ENCODE measurements at places on chromosomes 1 and 21. TPM values are rescaled to one million over a fixed set of nuclear protein-coding genes. Genes with fewer than 3 reads are reported as not detected.

GRCh38 chr1:182330303-182330702, 61.3 kb downstream of the GLUL start:
- DNase-seq = no peak

- DNase-seq = peak; percentile 70
Measured at GRCh38 chr21:45265721-45266517, 21.8 kb downstream of the POFUT2 start.

The GPR89A gene
- 15.1 TPM for total RNA-seq

- no peak for DNase-seq
Measured at GRCh38 chr1:215888159-215888558, 321.1 kb downstream of the KCTD3 start.

The KCNE2 gene
- total RNA-seq = not detected

The SEMA4A gene
- total RNA-seq = 8.0 TPM

The MAB21L3 gene
- total RNA-seq = not detected

DNA sequence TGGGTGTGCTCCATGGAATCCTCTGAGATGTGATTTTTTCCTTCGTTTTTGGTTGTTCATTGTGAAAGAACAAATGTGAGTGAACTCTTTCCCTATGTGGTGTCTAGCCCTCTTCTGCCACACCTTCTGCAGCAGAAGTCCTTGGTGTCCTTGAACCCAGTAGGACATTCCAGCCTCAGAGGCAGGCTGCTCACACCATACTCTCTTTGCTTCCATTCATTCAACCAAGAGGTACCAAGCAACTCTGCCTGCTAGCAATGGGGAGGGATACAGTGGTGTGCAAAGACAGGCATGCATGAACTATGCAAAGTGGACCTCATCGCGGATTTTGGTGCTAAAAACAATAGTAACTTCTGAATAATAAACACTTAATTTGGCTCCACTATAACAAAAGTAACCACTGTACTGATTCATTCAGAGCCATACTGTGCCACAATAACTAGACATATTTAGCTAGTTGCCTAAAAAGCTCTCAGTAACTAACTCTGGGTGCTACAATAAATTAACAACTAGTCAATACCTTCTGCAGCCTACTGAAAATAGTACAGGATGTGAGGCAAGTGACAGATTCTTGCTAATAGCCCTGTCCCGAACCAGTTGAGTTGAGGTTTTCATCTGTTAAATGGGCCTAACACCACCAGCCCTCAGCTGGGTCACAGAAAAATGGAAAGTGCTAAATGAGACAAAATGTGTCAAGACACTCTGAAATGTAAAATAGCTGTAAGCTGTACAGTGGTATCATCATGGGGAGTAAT, 155.4 kb downstream of the SLC45A1 start:
- no peak for DNase-seq

DNA sequence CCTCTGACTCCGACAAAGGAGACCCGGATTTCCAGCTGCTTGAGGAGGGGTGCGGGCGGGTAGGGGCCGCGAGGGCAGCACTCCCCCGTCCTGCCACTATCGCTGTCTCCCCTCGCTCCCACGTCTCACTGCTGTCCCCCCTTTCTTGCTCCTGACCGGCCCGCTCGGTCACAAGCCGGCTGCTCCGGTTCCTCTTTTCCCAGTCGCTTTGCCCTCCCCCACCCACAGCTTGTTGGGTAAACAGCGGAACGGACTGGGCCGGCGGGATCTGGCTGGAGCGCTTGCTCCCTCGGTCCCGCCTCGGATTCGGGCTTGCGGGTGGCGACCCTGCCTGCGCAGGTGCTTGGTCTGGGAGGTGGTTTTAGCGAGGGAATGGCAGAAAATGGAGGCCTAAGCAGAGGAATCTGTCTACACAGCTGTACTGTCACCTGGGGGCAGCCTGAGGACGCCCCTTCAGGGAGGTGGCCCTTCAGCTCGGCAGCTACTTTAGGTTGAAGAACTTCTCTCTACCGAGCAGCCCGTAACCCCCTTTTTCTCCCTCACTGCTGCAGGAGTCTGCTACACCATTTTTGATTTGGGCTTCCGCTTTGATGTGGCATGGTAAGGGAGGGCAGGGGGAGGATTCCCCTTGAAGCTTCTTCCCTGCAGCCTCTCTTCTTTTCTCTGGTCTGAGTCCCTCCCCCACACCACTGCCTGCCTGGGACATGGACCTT, 645 bp downstream of the ATP6V0B start:
- peak; percentile 93 for DNase-seq

- peak; percentile 88 for DNase-seq
Measured at GRCh38 chr1:234969581-234970400, 158.8 kb downstream of the TOMM20 start.

The HSD3B1 gene
- not detected for total RNA-seq

DNA sequence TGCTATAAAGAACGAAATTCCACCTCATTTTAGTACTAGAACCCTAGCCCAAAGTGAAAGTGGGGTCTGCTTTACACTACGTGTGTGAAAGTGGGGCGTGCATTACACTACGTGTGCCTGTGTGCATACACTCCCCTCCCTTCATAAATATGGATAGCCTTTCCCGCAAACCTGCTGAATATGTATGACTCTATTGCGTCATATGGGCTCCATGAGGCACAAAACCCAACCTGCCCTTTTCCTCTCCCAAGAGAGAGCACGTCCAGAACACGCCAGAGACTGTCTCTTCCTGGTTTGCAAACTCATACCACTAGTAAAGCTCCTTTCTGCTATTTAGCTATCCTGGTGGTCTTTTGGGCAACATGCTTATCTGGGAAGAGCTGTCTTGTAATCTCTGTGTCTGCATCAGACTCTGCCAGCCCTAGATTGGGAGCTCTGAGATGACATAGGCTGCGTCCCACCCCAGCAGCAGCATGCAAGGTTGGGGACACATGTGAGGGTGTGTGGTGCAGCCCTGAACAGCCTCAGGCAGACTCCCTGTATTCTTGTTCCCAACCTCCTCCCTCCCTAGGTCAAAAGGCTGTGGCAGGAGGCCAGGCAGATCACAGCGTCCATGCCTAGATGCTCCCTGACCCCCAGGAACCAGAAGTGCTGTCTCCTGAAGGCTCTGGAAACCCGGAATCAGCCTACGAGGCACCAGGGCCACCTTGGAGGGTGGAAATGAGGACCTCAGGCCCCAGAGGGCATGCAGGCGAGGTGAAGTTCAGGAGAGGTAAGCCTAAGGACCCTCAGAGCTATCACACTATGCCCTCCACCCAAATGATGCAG, 12.3 kb upstream of the PADI1 start:
- peak; percentile 32 for DNase-seq

DNA sequence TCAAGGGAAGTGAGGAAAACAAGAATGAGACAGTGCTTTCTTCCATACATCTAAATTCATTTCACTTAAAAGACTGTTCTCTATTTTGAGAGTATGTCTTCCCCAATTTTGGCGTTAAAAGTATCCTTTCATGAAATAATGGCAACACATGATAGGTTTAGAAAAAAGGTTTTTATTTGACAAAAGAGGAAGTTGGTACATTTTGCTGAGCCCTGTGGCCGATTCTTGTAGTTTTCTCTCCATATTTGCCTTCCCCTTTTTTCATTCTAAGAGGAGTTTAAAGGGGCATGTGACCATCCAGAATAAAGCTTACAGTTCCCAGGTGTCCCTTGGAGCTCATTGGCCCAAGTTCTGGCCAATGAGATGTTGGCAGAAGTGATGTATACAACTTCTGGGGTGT, 140.4 kb upstream of the KCNE2 start:
- DNase-seq = no peak

The TRMT13 gene
- total RNA-seq = 12.6 TPM

GRCh38 chr1:93814795-93815340, 64.1 kb downstream of the DNTTIP2 start:
- no peak for DNase-seq
